BE2C (cell line): ENCODE measurements at places on chromosomes 12 and 14.

DNA sequence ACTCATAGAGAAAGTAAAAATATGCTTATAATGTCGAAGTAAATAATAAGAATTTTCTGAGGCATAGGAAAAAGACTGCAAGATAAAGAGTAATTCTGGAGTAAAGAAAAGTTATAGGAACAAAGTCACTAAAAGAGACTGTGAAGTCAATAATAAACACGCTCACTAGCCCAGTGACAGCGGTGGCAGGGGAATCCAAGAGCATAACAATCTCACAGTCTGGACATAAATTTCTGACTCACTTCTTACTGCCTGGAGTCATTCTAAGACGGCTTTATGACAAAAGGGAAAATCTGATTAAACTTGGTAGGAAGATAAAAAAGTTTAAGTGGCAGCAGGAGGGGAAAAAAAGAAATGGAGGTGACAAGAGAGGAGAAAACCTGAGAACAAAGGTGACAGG lies 56.4 kb upstream of the GRIP1 start:
- no peak for DNase-seq

GRCh38 chr12:47988073-47989022 lies 15.9 kb downstream of the COL2A1 start:
- DNase-seq = no peak

GRCh38 chr12:132466241-132467201 lies 23.4 kb upstream of the FBRSL1 start:
- peak; percentile 11 for DNase-seq

GRCh38 chr12:58067610-58068387 lies 126.4 kb downstream of the ATP23 start:
- no peak for DNase-seq

GRCh38 chr14:56244138-56244789 lies 126.1 kb downstream of the PELI2 start:
- no peak for DNase-seq

DNA sequence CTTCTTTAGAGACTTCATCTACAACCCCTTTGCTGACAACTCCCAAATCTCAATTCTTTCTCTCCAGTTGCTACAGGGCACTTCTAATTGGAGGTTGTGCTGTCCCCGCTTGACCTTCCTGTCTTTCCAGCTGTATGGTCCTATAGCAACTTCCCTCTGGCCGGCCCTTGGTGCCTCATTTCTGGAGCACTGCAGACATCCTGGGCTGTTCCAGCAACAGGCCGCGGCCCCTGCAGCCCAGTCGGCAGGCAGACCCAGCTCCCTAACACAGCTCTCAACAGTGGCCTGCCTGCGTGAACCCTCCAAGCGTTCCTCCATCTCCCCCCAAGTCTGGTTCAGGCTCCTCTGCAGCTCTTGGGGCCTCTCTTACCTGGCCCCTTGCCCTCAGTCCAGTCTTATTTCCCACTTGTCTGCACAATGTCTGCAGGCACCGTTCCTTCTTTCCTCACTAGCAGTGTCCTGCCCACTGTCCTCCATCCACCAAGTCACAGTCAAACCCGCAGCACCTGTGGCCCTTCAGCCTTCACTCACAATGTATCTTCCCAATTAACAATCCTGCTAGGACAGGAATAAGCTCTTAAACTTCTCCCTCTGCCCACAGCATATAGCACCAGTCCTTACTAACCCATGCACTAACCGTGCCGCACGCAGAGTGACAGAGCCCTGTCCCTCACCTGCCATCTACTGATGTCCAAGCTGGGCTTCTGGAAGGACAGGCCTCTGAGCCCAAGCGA lies 1.6 kb upstream of the EML1 start:
- DNase-seq = no peak

DNA sequence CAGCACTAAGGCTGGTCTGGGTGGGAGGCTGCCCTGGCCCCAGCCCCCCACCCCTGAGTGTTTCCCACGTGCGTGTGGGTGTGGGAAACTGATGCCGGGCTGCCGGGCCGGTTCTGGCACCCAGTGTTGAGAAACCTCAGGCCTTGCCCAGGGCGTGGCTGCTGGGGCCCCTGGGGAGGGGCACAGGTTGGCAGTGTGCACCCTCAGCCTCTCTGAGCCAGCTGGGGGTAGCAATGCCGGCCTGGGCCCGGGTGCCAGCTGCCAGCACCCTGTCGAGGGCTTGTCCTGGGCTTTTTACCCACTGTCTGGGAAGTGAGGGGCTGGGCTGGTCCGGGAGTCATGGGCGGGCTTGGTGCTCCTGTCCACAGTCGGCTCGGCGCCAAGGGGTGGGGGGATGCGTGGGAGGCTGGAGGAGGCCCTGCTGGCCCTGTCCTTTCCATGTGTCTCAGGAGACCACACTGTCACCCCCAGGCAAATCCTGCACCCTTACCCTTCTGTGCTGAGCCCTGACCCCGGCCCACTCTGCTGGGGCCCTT lies 15.7 kb downstream of the ASPG start:
- no peak for DNase-seq

DNA sequence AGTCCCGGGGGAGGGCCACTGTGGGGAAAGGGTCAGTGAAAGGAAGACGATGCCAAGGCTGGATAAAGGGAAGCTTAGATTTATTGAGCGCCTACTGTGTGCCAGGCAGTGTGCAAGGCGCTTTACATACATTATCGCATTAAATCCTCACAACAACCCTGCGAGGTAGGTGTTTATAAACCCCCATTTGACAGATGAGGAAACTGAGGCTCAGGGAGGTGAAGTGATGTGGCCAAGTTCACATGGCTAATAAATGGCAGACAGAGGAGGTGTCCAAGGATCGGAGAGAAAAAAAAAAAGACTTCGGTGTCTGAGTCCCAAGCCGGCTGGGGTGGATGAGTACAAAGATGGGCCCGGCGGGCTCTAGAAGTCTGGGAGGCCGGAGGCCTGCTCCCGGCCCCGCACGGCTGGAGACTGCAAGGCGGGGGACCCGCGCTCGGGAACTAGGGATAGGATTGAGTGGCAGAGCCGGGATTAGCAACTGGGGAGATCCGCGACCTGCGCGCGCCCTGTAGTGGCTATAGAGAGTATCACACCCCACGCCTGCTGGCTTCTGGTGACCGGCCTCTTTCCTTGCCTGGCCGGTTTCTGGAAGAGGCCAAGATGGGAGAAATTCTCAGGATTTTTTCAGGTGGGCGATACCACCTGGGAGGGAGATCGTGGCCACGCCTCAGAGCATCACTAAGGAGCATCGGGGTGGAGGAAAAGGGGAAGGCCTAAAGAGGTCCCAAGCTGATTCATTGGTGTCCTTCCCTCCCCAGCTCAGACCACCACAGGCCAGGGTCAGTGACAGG lies 3.9 kb downstream of the DDN start:
- peak; percentile 92 for DNase-seq

DNA sequence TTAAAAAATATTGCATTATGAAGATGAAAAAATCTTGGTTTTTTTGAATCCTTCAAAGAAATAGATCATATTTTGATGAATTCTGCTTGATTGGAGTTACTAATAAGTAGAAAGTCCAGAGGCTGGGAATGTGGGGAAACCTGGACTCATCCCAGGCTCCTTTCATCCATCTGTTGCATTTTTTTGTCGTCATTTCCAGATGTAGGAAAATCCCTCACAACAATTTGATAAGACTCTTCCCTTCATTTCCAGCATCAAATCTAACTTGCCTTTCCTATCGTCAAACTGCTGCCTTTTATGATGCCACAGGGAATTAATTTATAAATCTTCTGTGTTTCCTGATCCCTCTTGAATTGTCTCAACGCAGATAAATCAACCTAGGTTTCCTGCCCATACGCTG lies 211.6 kb downstream of the FBXL14 start:
- no peak for DNase-seq

GRCh38 chr12:116048879-116049278 lies 228.6 kb downstream of the MED13L start:
- DNase-seq = no peak

- no peak for DNase-seq
Observed at GRCh38 chr12:121025442-121026226, 9.3 kb upstream of the C12orf43 start.

- peak; percentile 48 for DNase-seq
Observed at GRCh38 chr12:106519607-106520021, 63.2 kb upstream of the RFX4 start.

DNA sequence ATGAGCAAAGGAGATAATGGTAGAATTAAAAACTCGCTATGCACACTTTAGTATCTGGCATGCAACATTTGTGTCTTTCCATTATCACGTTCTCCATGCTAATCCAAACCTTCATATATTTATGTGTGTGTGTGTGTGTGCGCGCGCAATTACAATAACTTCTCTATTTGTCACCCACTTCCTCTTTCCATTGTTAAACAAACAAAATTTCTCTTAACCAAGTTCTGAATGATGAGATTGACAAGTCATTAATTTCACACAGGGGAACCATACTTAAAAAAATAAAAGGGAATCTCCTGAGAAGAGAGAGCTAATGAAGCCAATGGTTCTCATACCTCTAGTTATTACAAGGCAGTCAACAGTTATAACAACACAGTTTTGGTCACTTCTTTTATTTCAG lies 575.9 kb upstream of the MDGA2 start:
- DNase-seq = no peak

DNA sequence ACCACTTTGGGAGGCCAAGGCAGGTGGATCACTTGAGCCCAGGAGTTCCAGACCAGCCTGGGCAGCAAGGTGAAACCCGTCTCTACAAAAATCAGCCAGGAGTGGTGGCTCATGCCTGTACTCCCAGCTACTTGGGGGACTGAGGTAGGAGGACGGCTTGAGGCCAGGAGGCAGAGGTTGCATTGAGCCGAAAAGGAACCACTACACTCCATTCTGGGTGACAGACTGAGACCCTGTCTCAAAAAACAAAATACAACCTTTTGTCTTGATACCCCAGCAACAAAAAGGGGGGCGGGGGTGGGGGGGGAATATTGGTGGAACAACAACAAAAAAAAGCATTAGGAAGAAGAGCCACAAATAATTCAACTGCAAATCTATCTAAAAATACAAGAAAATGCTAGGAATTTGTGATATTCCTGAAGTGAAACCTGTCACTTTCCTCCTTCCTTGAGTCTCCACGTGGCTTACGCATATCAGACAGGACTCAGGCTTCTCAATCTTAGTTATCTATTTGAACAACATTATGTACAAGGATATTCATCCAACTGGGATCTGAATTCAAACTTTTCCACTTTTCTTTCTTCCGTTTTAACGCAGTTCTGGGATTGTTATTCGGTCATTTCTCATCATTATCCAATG lies 1.3 kb downstream of the R3HDM2 start:
- DNase-seq = no peak

- DNase-seq = no peak
Observed at GRCh38 chr14:35940291-35940690, 114.2 kb downstream of the BRMS1L start.

- DNase-seq = peak; percentile 51
Observed at GRCh38 chr12:51391283-51392123, at the start of gene GALNT6. TSS of gene GALNT6 (minus strand) at chr12:51391406. CDS start at chr12:51379781, 11,625 bp downstream.

- no peak for DNase-seq
Observed at GRCh38 chr12:45302621-45303369, 86.9 kb downstream of the ANO6 start.

GRCh38 chr14:75630695-75631452 lies 29.8 kb downstream of the ERG28 start:
- no peak for DNase-seq

GRCh38 chr14:56587701-56588100 lies 8.1 kb downstream of the TMEM260 start:
- no peak for DNase-seq

DNA sequence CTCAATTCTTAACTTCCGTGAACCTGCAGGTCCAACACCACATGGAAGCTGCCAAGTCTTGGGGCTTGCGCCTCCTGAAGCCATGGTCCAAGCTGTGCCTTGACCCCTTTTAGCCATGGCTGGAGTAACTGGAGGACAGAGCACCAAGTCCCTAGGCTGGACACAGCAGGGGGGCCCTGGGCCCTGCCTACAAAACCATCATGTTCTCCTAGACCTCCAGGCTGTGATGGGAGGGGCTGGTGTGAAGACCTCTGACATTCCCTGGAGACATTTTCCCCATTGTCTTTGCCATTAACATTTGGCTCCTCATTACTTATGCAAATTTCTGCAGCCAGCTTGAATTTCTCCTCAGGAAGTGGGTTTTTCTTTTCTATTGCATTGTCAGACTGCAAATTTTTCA lies 570.1 kb downstream of the FSCB start:
- DNase-seq = no peak
